ENCODE measurements at places on chromosomes 13 and 19. TPM values are rescaled to one million over a fixed set of nuclear protein-coding genes. Genes with fewer than 3 reads are reported as not detected.
A peak's percentile ranks its signal among the peaks of the same experiment; 100 is the strongest.

The RAB20 gene
- total RNA-seq: 3.9 TPM

The ZNF443 gene
- total RNA-seq: 6.3 TPM

The NOP53 gene
- total RNA-seq: 272 TPM

The XAB2 gene
- total RNA-seq: 44.8 TPM

The NBEA gene
- total RNA-seq: 0.34 TPM

The ZDHHC20 gene
- total RNA-seq: 98.2 TPM

DNA sequence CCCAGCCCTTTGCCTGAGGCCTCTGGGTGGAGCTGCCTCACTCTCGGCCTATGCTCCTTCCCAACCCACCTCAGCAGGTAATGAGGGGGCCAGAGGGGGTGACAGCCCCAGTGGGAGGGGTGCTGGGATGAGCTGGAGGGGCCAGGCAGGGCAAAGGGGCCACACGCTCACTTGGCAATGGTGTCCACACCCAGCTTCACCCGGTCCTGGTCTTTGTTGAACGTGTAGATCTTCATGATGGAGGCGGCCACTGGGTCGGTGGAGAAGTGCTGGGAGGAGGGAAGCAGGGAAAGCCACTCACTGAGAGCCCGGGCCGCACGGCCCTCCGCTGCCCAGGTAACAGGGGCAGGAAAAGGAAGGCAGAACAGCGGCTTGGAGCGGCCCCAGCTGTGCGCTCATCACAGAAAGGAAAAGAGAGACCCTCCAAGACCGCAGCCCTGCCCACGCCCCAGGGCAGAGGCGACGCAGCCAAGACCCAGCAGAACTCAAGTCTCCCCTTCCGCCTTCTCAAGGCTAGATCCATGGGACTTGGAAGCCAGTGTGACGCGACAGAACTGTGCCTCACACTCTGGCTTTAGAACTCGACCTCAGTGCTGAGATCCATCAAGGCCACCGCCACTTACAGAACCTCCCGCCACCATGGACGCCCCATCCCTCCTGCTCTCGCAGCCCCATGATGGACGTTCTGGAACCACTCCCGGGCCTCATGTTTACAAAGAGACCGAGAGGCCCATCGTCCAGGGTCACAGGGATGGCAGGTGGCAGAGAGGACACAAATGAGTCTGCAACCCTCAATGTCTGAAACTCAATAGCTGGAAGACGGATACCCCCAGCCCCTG is 9.2 kb downstream of the UBXN6 start:
- H3K36me3 ChIP-seq: peaks cover 25% of the 10 kb centered on the region
- no peak for DNase-seq
- no peaks in the 10 kb centered on the region for H3K27me3 ChIP-seq
- no peak overlapping the region for H3K4me3 ChIP-seq
- H3K27ac ChIP-seq: no peak overlapping the region

DNA sequence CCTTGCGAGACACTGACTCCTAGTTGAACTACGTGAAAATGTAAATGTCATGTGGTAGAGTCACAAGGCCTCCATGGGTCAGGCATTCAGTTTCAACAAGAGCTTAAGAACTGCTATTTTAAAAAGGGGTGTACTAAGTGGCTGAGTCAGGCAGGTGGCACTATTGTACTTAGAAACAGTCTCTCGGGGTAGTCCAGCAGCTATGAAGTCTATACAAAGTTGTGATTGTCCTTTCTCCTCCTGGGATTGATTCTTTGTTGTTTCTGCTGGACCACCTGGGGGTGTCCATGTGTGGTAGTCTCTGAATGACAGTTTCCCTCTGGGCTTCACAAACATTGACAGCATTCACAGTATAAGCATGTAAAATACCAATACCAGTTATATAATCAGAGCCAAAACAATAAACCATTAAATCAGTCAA is 33.0 kb downstream of the UGGT2 start:
- H3K36me3 ChIP-seq: no peaks in the 10 kb centered on the region
- DNase-seq: peak; percentile 25
- H3K4me1 ChIP-seq: no peaks in the 10 kb centered on the region
- H3K27me3 ChIP-seq: no peaks in the 10 kb centered on the region
- H3K27ac ChIP-seq: no peak overlapping the region

GRCh38 chr19:35843676-35844481 is 8.4 kb downstream of the NPHS1 start:
- peaks cover 15% of the 10 kb centered on the region for H3K4me1 ChIP-seq
- no peak overlapping the region for H3K4me3 ChIP-seq
- H3K27ac ChIP-seq: no peak overlapping the region

GRCh38 chr13:87123987-87124784 is 547.0 kb upstream of the SLITRK5 start:
- H3K27me3 ChIP-seq: no peaks in the 10 kb centered on the region
- no peak overlapping the region for H3K27ac ChIP-seq
- H3K36me3 ChIP-seq: no peaks in the 10 kb centered on the region

DNA sequence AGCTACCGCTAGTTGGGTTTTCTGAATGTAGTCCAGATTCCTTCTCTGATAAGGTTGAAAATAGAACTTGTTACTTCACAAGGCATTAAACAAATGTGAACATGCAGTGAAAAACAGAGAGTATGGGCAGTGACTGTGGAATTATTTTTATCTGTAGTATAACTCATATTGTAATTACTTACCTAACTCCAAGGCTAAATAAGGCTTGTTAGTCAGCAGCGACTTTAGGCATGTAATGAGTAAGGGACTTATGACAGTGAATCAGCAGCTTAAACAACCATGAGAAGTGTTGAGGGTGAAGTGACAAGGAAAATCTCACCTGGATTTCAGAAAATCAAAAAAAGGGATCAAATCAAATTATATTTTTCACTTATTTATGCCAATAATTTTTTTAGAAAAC is 1719.5 kb upstream of the MIR17HG start:
- no peak overlapping the region for H3K4me3 ChIP-seq
- no peaks in the 10 kb centered on the region for H3K36me3 ChIP-seq
- DNase-seq: no peak

- H3K27me3 ChIP-seq: peaks cover 32% of the 10 kb centered on the region
- H3K4me1 ChIP-seq: peaks cover 3% of the 10 kb centered on the region
- no peak overlapping the region for H3K27ac ChIP-seq
Measured at GRCh38 chr19:33904681-33905080, 108.0 kb downstream of the KCTD15 start.

GRCh38 chr13:73138276-73138637 is 79.5 kb downstream of the KLF5 start:
- no peak overlapping the region for H3K27ac ChIP-seq
- H3K4me3 ChIP-seq: no peak overlapping the region
- no peak for DNase-seq

- no peak for DNase-seq
- peaks cover 9% of the 10 kb centered on the region for H3K4me1 ChIP-seq
- H3K36me3 ChIP-seq: peaks cover 30% of the 10 kb centered on the region
- no peak overlapping the region for H3K27ac ChIP-seq
- no peak overlapping the region for H3K4me3 ChIP-seq
Measured at GRCh38 chr19:40724855-40725254, 7.9 kb downstream of the ITPKC start.

DNA sequence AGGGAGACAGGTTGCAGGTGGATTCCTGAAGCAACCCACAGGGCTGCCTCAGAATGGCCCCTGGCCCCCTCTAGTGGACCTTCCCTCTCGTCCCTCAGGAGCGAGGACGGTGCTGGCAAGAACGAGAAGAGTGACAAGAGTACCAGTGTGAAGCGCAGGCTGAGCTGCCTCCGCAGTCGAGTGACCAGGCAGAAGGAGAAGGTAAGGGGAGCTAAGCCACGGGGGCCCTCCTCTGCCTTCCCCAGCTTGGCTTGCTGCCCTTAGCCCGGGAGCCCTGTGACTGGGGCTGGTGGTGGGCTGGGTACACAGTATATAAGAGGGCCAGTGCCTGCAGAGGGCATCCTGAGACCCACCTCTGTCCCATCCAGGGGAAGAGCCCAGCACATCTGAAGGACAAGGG is 34.0 kb downstream of the ARHGEF18 start:
- H3K36me3 ChIP-seq: peaks cover 26% of the 10 kb centered on the region
- DNase-seq: no peak
- H3K27me3 ChIP-seq: no peaks in the 10 kb centered on the region
- H3K27ac ChIP-seq: no peak overlapping the region

DNA sequence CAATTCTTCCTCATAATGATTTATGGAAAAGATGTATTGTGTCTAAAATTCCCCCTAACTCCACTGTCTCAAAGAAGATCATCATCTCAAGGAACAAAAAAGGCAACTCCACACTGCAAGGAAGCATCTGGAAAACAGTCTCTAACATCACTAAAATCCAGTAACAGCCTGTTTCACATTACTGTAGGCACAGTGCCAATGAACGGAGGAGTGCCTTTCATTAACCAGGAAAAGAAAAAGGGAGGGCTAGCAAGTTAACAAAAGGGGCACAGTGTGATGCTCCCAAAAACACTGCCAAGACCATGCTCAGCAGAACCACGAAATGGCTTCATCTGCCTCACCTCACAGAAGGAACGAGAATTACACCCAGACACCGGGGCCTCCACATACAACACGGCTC is 8.5 kb downstream of the TMTC4 start:
- peaks cover 78% of the 10 kb centered on the region for H3K36me3 ChIP-seq
- no peaks in the 10 kb centered on the region for H3K27me3 ChIP-seq
- no peak for DNase-seq
- H3K4me1 ChIP-seq: peaks cover 20% of the 10 kb centered on the region
- H3K27ac ChIP-seq: peak overlapping the region; percentile 26

GRCh38 chr13:48775804-48776203 is 122.1 kb downstream of the CYSLTR2 start:
- DNase-seq: no peak
- H3K27me3 ChIP-seq: peaks cover 22% of the 10 kb centered on the region
- H3K36me3 ChIP-seq: no peaks in the 10 kb centered on the region
- peaks cover 8% of the 10 kb centered on the region for H3K4me1 ChIP-seq

- H3K27me3 ChIP-seq: no peaks in the 10 kb centered on the region
- H3K36me3 ChIP-seq: no peaks in the 10 kb centered on the region
- DNase-seq: no peak
- H3K4me1 ChIP-seq: no peaks in the 10 kb centered on the region
- H3K27ac ChIP-seq: no peak overlapping the region
Measured at GRCh38 chr13:20682061-20682460, 21.4 kb upstream of the IL17D start.

All from activated CD8-positive, alpha-beta T cell treated with anti-CD3 and anti-CD28 coated beads, Interleukin-2, amount 10 ng/mL, durations not matched to agents 7 days and 5 days (primary cell).